Pancreas (tissue), 10 donors: ENCODE measurements at places on chromosomes 12 and 14. TPM values are rescaled to one million over a fixed set of nuclear protein-coding genes. Genes with fewer than 3 reads are reported as not detected.

GRCh38 chr14:60998617-60999016 is 17.6 kb downstream of the SLC38A6 start:
- no peak overlapping the region for H3K27ac ChIP-seq
- DNase-seq, result no peak
- H3K4me3 ChIP-seq, result no peak overlapping the region
- no peaks in the 10 kb centered on the region for H3K4me1 ChIP-seq
- no peaks in the 10 kb centered on the region for H3K36me3 ChIP-seq
- no peaks in the 10 kb centered on the region for H3K27me3 ChIP-seq

- no peak for DNase-seq
- H3K27me3 ChIP-seq, result no peaks in the 10 kb centered on the region
- H3K4me3 ChIP-seq, result no peak overlapping the region
- H3K4me1 ChIP-seq, result no peaks in the 10 kb centered on the region
- H3K36me3 ChIP-seq, result no peaks in the 10 kb centered on the region
Measured at GRCh38 chr14:79352076-79352630, 859.2 kb downstream of the DIO2 start.

The MTRFR gene
- total RNA-seq, result 4.7 TPM

GRCh38 chr14:80434574-80435321 is 223.4 kb upstream of the DIO2 start:
- H3K36me3 ChIP-seq, result no peaks in the 10 kb centered on the region
- H3K4me3 ChIP-seq, result no peak overlapping the region
- no peak for DNase-seq
- H3K4me1 ChIP-seq, result no peaks in the 10 kb centered on the region
- no peak overlapping the region for H3K27ac ChIP-seq

- H3K4me1 ChIP-seq, result no peaks in the 10 kb centered on the region
- H3K36me3 ChIP-seq, result no peaks in the 10 kb centered on the region
- H3K27me3 ChIP-seq, result no peaks in the 10 kb centered on the region
Measured at GRCh38 chr14:85296456-85297210, 233.3 kb upstream of the FLRT2 start.

DNA sequence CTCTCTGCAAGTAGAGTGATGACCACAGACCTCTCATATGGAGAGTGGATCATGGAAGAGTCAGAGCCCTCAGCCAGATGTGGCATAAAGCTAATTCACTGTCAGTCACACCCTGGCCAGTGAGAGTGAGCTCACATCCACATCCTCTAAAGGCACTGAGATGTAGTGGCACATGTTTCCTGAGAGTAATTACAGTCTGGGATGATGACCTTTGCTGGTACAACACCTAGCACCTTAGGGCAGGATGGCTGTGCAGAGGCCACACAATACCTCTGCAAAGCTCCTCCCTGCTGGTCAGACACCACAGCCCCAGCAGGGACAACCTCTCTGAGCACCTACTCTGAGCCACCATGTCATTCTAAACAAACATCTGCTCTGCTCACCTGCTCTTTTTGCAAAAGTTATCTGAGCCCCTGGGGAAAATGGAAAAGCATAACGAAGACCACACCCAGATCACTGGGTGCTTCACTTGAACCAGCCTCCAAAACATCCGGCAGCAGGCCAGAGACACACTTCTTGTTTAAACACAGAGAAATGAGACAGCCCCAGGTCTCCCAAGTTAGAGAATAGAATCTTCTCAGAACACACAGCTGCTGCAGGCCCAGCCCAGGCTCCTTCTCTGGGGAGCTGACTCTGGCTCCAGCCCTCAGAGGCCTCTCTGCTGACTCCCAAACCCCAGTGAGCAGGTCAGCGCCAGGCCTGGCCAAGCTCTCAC is 30.3 kb downstream of the PITPNM2 start:
- H3K36me3 ChIP-seq, result no peaks in the 10 kb centered on the region
- H3K4me3 ChIP-seq, result no peak overlapping the region
- no peak overlapping the region for H3K27ac ChIP-seq
- no peaks in the 10 kb centered on the region for H3K4me1 ChIP-seq

The NDRG2 gene
- 75.4 TPM for total RNA-seq

- no peaks in the 10 kb centered on the region for H3K27me3 ChIP-seq
- no peak for DNase-seq
- no peaks in the 10 kb centered on the region for H3K36me3 ChIP-seq
- H3K27ac ChIP-seq, result no peak overlapping the region
- H3K4me1 ChIP-seq, result no peaks in the 10 kb centered on the region
Measured at GRCh38 chr12:33817713-33818112, 204.6 kb upstream of the ALG10 start.
